Activated CD8-positive, alpha-beta memory T cell treated with anti-CD3 and anti-CD28 coated beads, Interleukin-2, amount 50 U/mL, for 48 hours (primary cell): ENCODE measurements at places on chromosomes 16 and 17.

DNA sequence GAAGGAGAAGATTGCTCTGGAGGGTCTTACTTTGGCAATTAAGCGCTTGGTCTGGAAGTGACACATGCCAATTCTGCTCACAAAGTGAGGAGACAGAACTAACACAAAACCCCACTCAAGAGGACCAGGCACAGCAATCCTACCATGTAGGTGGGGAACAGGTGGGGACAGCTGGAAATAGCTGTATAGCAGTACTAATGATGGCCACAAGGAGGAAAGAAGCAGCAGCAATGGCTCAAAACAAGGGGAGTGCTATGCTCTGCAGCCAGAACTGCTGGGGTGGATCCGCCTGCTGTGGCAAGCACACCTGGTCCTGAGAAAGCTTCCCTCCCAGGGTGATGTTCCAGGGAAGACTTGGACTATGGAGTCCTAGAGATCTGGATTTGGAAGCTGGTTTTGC, 17.0 kb upstream of the TMEM132E start:
- no peak for DNase-seq

GRCh38 chr17:50527949-50528474, 4.5 kb upstream of the EPN3 start:
- DNase-seq = no peak

GRCh38 chr17:48526608-48527546, 3.9 kb downstream of the HOXB1 start:
- no peak for DNase-seq

DNA sequence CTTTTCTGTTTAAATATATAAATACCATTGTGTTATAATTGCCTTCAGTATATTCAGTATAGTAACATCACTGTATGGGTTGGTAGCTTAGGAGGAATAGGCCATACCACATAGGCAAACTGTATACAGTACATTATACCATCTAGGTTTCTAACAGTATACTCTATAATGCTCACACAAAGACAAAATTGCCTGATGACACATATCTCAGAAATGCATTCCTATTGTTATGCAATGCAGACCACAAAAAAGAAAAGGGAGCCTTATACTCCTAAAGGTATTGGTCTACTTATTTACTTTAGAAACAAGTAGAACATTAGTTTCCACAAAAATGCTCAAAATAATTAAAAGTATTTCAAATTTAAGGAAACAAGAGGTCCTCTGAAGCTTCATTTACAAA, 47.9 kb downstream of the SETD6 start:
- no peak for DNase-seq

GRCh38 chr16:11737713-11738112, 4.9 kb downstream of the TXNDC11 start:
- DNase-seq = no peak

- DNase-seq = no peak
Measured at GRCh38 chr16:51245658-51245995, 94.6 kb upstream of the SALL1 start.

DNA sequence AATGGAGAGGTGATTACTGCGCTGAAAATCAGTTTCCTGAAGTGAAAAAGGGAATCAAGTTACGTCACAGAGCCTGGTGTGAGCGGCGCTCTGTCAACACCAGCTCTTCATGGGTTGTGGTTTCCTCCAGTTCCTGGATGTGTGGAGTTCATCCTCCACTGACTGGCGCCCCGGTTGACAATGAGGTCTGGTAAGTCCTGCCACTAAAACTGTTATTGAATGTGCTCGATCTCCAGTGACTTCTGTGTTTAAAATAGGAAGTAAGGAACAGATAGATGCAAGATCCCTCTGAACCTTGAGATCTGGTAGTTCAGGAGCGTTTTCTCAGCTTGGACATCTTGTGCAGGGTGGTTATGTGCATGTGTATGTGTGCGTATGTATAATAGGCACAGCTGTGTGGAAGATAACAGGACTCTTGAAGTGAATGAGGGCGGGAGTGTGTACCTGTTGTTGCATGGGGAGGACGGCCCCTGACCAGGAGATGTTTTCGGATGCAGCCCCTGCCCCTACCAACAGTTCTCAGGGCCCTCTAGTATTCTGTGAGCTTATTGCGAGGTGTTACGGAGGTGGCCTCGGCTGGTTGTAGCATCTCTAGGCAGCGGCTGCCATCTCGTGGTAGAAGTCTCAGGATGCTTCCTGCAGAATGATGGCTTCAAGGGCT, 22.0 kb upstream of the GOT2 start:
- peak; percentile 78 for DNase-seq

GRCh38 chr16:14487579-14487978, 142.5 kb downstream of the PARN start:
- DNase-seq = no peak

DNA sequence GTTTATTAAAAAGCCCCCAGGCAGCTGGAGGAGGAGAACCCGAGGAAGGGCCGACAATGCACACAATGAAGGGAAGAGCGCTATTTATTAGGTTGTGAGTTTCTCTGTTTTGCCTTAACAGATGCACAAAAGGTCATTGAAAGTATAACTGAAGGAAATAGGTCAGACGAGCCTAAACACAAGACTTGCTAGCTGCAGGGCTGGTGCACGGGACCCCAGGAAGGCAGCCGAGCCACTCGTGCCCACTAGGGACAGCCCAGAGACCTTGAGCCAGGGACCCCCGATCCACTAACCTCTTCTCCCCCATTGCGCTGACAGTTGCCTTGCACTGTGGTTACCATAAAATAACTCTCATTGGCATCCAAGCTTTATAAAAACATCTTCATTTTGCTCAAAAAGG, 11.3 kb downstream of the LITAFD start:
- DNase-seq = no peak

GRCh38 chr17:30188211-30188939, 47.1 kb downstream of the SLC6A4 start:
- no peak for DNase-seq

GRCh38 chr17:57517273-57517631, 227.8 kb downstream of the CCDC182 start:
- no peak for DNase-seq

DNA sequence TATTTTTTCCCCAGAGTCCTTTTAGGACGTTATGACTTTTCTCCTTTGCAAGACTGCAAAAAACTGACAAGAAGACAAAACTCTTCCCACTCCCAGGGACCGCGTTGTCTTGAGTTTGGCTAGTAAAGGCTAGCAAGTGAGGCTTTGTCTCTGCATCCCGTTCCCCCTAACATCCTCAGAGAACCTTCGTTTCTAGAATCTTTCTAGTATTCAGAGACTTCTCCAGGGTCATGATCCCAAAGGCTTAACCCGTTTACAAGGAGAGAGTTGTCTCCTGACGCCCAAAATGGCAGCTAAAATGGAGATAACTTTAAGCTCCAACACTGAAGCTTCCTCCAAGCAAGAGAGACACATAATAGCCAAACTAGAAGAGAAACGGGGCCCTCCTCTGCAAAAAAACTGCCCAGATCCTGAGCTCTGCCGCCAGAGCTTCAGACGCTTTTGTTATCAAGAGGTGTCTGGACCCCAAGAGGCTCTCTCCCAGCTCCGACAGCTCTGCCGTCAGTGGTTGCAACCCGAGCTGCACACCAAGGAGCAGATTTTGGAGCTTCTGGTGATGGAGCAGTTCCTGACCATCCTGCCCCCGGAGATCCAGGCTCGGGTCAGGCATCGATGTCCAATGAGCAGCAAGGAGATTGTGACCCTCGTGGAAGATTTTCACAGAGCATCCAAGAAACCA, 843 bp downstream of the ZNF174 start:
- DNase-seq = no peak

- DNase-seq = no peak
Measured at GRCh38 chr16:30637944-30638343, 12.8 kb upstream of the PRR14 start.

DNA sequence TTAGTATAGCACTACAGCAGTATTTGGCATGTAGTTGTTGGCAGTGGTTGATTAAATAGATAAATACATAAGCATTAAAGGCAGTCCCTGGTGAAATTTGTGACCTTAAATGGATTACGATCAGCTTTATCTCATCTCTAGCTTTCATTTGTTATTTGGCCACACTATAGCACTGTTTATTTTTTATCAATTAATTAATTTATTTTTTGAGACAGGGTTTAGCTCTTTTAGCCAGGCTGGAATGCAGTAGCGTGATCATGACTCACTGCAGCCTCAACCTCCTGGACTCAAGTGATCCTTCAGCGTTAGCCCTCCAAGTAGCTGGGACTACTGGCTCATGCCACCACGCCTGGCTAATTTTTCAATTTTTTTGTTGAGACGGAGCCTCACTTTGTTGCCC, 18.7 kb upstream of the ARHGAP17 start:
- no peak for DNase-seq

DNA sequence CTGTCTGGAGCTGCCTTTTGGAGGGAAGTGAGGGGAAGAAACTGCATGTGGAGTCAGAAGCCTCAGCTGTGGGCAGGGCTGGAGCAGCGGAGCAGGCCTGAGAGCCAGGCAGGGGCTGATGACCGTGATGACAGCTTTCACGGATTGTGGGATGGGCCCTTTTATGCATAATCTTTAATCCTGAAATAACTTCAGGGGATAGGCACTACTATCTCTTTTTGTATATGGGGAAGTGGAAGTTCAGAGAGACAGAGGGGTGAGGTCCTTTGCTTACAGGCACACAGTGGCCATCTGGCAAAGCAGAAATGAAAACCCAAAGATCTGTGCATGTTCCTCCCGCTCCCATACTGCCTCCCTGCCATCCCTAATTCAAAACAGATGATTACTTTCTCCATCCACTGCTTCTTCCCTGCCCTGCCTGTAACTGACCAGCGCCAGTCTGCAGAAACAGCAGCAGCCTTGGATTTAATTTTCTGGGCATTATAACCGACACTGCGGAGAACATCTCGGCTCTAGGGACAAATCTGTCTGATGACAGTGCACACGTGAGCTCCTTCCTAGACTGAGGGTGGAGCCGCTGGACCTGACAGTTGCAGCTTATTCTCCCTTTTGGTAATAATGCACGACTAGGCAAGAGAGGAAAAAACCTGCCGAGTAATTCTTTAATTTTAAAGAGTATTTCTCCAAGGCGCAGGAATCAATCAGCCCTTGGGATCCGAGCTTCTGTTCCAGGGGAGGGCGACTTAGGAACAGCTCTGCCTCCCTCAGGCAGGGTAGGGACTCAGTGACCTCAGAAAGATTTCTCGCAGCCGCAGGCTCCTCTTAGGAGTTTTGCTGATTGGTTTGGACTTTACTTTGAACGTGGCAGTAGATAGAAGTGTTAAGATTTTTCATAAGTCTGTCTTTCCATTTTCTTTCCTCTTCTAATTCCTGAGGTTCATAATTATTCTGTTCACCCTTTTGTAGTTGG, 95.4 kb downstream of the UTP18 start:
- DNase-seq = no peak

GRCh38 chr16:48609652-48610029, 339 bp downstream of the N4BP1 start:
- no peak for DNase-seq

GRCh38 chr17:74280093-74280513, 6.1 kb downstream of the DNAI2 start:
- DNase-seq = peak; percentile 72

DNA sequence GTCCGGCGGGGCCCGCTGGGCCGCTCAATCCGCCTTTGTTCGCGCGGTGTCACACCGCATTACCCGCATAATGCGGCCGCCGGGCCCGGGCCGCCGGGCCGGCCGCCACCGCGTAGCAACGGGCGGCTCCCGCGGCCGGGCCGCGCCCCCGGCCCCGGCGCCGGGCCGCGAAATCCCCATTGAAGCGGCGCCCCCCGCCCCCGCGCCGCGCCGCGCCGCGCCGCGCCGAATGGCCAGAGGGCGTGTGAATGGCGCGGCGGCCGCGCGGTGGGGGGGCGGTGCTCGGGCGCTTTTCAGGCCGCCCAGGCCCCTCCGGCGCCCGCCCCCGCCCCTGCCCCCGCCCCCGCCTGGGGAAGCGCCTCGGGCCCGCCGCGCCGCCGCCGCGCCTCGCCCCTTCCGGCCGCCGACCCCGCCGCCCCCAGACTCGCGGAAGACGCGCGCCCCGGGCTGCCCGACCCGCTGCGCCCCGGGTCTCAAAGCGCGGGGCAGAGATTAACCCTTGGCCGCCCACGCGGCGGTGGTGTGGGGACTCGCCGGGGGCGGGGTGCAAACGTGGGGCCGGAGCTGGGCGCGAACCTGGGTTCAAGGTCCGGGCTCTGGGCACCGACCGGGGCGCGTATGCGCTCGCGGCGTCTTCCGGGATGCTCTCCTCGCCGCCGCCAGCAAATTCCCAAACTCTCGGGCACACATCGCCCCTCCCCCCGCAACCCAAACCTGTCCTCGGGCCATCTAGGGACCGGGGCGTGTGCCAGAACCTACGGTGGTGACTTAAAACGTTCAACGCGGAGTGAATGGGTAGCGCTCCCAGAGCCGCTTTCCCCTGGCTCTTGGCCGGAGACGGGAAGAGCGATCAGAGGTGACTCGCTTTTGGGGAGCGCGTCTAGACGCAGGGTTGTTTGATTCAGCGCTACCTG, 46.7 kb downstream of the WNT3 start:
- DNase-seq = peak; percentile 63

DNA sequence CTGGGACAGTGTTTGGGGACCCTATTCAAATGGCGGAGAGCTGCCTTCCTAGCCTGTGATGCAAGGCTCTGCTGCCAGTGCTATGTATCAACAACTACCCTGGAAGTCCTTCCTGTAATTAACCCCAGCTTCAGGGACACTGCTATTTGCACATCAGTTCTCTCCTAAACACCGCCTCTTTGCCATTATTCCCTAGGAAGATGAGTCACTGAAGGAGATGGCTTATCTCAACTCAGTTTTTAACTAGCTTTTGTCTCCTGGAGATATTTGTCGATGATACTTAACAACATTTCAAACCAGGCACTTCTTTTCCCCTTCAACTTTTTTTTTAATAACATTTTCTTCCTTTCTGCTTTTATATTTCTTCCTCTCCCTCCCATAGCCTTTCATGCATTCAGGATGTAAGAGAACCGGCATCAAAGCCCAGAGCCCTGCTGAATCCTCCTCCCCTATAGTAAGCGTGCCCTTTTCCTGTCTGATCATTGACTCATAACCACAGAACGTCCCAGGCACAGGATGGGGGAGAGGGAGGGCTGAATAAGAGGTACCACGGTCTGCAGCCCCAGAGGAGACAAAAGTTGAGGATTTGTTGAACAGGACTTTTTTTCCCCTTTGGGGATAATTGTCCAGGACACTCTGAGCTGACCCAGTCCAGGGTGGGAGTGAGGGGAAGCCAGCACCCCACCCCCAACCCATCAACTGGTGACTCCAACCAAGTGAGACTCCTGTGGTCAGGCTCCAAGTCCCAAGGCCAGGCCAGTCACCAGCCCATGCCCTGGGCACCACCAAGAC, 387.8 kb upstream of the SALL1 start:
- no peak for DNase-seq

- no peak for DNase-seq
Measured at GRCh38 chr17:73603971-73604370, 40.3 kb downstream of the SDK2 start.

DNA sequence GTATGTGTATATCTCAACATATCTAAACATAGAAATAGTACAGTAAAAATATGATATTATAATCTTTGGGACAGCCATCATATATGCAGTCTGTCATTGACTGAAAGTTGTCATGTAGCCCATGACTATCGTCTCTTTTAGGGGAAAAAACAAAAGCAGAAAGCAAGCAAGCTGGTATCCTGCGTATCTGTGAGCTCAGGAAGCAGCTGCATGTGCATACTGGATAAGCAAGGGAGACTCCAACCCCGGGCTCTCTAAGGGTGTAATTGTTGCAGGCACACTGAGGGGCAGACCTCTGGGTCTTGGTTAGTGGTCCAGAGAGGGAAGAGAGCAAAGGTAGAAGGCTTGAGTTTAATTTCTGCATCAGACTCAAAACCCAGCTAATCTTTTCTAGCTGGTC, 581.1 kb downstream of the MAF start:
- no peak for DNase-seq
